ENCODE measurements at places on chromosomes 2 and 18.

- no peak for DNase-seq
These were observed 9.1 kb downstream of the NEURL3 start for GRCh38 chr2:96495982-96496629.

- no peak for DNase-seq
These were observed 94.3 kb upstream of the ITGB6 start for GRCh38 chr2:160294339-160294803.

DNA sequence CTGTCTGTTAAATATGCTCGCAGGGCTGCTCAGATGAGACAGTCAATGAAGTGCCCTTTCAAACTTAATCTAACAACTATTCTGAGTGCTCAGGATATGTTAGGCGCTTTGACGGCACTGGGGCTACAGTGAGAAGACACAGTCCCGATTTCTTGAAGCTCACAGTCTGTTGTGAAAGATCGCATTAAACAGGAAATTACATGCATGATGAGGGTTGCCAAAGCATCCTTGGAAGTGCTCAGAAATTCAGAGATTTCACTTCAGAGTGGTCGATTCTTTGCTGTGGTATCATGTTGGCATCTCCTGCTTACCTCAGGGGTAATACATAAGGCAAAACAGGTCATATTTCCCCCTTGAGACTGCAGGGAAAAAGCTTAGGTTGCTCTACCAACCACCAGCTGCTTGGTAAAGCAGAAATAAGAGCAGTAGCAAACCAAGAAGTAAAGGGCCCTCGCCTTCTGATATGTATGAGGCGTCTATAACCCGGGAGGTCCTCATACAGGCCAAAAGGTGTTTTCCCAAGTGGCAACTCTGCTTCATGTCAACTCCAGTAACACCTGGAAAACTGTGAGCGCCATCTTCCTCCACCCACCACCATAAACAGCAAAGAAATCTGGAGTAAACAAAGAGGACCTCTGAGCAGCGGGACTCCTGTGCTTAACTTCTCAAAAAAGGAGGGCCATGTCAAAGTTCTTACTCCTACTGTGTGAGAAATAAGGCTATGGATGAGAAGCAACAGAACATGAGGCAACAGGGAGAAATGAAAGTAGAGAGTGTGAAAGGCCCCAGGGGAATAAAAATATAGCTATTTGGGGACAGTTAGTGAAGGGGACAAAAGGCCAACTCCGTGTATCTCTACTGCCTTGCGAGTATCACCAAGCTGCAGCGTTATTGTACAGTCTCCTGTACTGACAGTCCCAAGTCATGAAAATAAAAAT, 79.3 kb downstream of the CLHC1 start:
- no peak for DNase-seq

DNA sequence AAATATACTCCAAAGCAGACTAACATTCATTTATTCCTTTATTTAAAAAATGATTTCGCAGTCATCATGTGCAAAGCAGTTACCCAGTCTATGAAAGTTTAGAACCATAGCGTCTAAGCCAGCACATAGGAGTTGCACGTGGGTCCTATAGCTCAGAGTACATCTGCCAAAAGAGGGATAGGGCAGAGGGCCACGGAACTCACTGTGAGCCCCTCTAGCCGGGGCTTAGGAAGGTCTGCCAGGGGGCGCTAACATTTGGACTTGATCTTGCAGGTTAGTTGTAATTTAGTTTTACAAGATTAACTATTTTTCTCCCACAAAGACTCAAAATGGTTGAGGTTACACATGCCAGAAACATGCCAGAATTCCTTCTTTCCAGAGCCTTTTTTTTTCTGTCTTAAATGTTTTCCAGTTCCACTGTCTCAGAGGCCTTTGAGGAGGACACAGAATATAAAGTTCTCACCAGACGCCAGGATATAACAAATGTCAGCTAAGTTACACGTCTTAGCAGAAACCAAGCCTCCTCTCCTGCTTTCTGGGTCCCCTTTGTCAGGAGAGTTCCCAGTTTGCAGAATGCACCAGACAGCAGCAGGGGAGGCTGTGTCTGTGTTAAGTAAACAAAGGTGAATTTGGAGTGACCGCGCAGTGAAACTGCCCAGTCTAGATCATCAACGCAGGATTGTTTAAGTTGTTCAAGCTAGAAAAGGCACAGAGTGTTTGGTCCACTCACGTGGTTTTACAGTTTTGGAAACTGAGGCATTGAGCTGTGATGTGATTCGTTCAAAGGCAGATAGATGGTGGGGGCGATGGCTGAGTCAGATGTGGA, 292.0 kb downstream of the PRKCE start:
- no peak for DNase-seq

DNA sequence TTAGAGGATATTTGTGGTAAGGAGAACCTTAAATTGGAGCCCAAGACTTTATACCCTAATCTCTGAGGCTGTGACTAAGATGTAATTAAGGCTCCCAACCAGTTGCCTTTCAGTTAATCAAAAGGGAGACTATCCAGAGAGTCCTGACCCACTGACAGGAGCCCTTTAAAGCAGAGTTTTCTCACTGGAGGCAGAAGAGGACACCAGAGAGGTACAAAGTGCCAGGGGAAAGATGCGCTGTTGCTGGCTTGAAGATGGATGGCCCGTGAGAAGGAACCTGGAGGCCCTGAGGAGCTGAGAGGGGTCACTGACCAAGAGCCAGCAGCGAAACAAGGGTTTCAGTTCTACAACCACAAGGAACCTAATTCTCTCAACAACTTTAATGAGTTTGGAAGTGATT, 137.3 kb downstream of the TMEM131 start:
- DNase-seq, result no peak

DNA sequence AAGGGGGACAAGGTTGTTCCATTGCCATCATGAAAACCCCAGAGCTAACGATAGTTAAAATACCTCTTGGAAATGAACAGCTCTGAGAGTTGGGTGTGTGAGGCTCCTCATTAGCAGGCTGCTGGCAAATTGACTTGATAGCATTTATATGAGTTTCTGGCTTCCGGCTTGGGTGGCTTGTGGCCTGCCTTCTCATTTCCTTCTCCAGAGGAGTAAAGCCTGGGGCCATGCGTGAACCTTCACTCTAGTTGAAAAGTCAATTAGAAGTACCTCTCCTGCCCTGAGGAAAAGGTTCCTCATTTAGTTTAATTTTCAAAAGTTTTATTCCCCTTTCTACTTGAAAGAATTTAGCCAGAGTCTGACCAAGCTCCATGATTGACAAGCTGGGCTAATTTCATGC, 67.1 kb downstream of the MGAT5 start:
- DNase-seq, result peak; percentile 46

- DNase-seq, result peak; percentile 49
These were observed 2.0 kb downstream of the PHLPP1 start for GRCh38 chr18:62717169-62717924.

DNA sequence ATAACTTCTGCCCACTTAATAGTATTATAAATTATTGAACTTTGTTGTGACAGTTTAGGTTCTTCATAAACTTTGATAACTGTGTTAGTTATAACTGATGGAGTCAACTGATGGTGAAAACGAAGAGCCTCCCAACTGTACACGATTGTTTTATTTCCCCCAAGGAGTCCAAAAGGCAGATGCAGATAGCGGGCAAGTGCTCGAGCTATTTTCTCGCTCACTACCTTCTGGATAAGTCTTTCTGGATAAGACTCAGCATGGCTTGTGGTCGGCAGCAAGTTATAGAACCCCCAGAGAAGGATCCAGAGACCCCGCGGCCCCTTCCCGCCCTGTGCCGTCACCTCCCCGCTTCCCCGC, 517 bp downstream of the GCFC2 start:
- DNase-seq, result no peak

DNA sequence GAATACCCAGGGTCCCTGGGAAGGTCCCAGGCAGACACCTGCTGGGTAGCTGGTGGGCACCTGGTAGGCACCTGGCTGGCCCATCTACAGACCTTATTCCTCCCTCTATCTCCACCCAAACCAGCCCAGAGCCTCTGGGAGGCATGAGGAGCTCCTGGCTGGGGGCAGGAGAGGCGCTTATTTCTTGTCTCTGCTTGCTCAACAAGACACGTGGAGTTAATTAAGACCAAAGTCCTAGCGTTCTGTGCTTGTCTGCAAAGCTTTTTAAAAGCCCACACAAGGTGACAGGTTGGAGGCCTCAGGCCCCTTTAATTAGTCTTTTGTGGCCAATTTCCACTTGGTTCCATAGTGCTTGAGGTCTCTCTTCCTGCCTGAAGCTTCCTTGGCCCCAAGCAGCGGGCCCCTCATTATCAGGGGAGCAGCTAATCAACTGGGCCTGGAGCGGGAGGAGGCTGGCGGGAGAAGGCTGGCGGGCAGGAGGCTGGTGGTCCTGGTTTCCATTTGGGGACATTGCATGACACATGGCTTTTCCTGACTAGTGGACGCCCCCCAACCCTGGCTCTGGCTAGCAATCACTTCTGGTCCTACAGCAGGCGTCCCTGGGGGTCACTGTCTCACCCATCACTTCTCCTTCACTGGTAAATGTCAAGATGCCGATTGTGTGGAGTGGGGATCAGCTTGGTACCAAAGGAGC, 65.4 kb upstream of the HDAC4 start:
- no peak for DNase-seq

GRCh38 chr2:88227446-88227845, 57.3 kb downstream of the THNSL2 start:
- DNase-seq, result no peak

DNA sequence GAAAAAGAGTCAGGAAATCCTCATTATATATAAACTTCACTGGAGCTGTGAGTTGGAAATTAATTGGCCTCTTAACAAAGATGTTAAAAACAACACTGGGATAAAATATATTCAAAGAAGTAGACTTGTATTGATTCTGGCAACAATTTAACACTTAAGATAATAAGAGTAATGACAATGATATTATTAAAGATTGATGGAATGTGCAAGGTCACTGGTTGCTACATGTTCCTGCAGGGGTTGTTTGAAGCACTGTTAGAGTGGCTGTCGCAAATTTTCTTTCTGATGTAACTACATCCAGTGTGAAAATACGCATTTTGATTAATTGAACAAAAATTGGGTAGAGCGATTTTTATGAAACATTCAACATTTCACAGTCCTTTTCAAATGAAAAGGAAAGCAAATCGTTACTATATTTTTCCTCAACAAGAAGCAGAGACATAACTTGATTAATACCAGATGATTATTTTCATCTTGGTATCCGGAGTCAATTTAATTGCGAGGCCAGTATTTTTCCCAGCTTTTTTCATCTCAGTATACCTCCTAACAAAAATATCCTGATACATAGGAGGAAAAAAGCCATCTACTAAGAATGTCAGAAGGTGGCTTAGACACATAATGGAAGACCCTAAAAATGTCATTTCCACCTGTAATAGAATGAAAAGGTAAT, 6.1 kb downstream of the PTGR3 start:
- DNase-seq, result no peak

DNA sequence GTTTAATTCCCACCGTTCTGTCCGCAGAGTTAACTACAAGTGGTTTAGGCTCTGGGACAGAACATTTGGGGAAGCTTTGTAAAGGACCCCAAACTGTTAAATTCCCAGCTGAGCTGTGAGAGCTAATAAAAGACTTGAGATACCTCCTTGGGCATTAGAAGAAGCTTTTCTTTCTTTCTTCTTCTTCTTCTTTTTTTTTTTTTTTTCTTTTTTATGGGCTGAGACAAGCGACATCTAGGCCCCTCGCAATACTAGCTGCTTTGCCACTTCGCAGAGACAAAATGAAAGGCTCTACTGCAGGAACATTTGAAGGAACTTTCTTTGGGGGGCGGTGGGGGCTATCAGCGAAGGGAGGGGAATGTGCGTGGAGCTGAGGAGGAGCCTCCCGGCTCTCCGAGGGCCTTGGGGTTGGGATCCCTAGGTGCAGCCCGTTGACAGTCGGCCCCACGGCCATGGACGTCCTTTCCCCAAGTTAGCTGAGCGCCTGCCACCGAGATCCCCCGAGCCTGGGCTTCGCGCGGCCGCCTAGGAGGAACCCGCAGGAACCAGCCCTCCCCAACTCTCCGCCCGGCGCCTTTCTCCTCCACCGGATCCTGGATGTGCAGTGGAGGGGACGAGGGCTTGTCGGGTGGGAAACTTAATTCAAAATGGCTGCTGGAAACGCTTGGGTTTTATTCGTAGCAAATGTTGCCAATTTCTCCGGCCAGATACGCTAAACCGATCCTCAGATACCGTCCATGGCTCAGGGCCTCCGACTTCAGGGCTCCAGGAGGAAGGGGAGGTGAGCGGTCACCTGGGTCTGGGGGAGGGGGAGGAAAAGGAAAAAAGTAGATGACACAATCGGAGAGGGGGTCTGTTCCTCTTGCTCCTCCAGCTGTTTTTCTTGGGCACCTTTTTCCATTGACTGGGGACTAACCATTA, 4.2 kb downstream of the MEIS1 start:
- DNase-seq, result no peak

DNA sequence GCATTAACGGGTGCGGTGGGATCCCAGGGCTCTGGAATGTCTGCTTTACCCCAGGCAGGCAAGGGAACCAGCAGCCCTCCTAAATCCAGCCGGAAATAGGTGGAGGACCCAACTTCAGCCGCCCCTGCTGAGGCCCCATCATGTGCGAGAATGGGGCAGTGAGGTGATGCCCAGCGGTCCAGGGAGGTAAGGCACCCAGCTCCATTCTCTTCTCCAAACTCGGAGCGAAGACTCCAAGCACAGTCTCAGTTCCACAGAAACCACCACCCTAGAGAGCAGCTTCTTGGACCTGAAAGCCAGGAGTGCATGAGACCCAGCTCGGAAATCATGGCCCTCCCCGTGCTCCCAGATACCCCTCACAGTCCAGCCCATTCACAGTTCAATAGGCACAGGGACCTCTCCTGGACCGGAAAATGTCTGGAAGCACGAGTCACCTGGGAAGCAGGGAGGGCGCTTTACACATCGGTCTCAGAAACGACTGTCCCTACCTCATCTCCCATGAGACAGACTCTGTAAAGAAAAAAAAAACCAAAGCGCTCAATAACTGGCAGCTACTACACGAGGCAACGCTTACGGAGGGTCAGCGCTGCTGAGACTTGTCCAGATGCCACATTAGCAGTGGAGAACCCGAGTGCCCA, 2.0 kb downstream of the SDC1 start:
- DNase-seq, result no peak

- DNase-seq, result no peak
These were observed 112.2 kb downstream of the ZFP36L2 start for GRCh38 chr2:43114210-43114609.

DNA sequence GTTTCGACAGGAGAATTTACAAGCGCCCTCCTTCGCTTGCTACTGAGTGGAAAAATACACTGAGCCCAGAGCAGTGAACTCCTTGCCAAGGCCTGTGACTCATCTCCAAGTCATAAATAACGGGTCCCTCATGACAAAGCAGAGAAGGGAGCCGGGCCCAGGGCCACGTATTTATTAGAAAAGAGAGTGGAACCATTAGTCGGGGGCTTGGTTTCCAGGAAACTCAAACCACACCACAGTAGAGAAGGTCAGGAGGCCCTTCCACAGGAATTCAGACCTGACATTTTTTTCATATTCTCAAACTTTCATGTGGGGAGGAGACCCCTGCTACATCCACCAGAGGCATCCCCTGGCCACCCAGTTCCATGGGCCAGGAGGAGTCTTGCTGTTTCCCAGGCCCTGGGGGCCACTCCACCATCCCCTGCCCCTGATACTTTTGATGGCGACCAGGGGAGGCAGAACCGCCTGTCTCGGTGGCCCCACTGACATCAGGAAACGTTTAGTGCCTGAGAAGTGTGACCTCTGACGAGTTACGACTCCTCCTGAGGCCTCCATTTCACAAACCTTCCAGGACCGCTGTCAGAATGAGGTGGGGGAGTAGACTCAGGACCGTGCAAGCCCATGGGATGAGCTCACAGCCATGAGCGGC, 289.7 kb downstream of the DYSF start:
- DNase-seq, result no peak

GRCh38 chr2:216306868-216307267, 65.4 kb downstream of the MARCHF4 start:
- no peak for DNase-seq

Measured in KG1 (cell line).